DMS79 (cell line): ENCODE measurements at places on chromosomes 13 and 19.

DNA sequence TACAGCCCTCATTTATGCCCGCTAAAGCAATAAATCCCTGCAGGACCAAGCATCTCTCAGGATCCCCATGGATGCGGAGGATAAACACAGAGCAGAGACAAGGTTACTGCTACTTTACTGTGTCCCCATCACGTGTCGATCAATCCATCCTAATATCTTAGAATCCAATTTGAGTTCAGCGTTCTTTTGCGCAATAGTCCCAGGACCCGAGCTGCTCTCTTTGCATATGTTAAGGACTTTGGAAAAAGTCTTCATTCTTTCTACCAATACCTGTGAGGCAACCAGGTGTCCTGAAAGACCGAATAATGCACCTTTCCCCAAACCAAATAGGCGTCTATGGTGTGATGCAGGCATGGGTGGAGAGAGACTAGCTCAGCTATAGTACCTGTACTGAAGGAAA is 38.0 kb upstream of the URAD start:
- no peak for DNase-seq

- peak; percentile 76 for DNase-seq
Measured at GRCh38 chr13:52849291-52850071, 1.0 kb upstream of the PCDH8 start.

GRCh38 chr13:98134901-98135300 is 8.0 kb upstream of the FARP1 start:
- DNase-seq = no peak

- no peak for DNase-seq
Measured at GRCh38 chr19:55442372-55442961, 633 bp downstream of the SHISA7 start.

- no peak for DNase-seq
Measured at GRCh38 chr19:39797083-39797482, 18.4 kb downstream of the LEUTX start.

DNA sequence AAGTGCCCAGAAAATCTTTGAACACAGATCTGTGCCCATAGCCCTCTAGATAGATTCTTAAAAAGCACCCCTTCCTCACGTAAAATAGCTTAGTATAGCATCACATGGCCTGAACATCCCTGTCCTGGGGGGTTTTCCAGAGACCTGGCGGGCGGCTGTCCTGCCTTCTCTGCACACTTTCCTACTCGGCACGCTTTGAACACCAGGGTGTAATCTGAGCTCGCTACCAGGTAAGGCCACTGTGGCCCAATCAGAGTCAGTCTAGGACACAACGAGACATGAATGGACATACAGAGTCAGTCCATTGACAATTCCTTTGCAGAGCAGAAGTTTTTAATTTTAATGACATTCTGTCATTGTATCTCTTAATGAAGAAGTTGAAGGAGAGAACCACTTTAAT is 8.1 kb downstream of the CYP2A13 start:
- no peak for DNase-seq

- DNase-seq = no peak
Measured at GRCh38 chr19:33171916-33172359, 22.2 kb upstream of the LRP3 start.

DNA sequence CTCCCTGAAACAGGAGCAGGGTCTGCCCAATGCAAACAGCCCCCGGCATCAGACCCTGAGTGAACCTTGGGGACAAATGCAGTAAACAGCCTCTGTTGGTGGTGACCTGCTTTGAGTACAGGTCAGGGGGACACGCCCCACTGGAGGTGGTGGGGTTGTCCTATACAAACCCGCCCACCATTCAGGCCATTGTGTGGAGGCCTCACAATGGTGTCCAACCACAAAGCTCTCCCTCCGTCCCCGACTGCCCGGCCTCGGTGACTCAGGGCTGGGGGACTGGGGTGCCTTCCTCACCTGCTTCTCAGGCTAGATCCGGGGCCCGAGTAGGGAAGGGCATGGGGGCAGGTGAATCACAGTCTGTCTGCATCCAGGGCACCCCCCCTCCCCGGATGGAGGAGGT is 1.5 kb downstream of the MUC16 start:
- no peak for DNase-seq

GRCh38 chr13:100349594-100349993 is 239.0 kb downstream of the GGACT start:
- DNase-seq = no peak

GRCh38 chr19:5298471-5298901 is 42.1 kb downstream of the PTPRS start:
- no peak for DNase-seq

DNA sequence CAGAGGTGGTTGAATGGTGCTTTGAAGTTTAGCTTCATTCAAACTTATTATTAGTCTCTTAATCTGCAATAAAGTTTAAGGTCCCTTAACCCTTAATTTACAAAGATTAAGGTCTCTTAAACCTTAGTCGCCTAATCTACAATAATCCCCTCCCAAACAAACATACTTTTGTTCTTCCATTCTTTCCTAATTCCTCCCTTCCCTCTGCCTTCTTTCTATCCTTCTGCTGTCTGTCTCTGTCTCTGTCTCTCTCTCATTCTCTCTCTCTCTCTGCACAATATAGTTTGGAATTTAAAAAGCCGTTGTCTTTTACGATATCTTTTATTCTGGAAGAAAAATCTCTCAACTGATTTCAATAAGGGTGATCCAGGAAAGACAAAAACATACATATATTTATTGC is 1096.8 kb upstream of the ATXN8OS start:
- no peak for DNase-seq

- DNase-seq = no peak
Measured at GRCh38 chr19:48480183-48480557, 11.0 kb downstream of the CYTH2 start.

GRCh38 chr13:73304442-73304841 is 245.6 kb downstream of the KLF5 start:
- DNase-seq = no peak

GRCh38 chr13:50421473-50422130 is 406.4 kb downstream of the KCNRG start:
- DNase-seq = no peak

DNA sequence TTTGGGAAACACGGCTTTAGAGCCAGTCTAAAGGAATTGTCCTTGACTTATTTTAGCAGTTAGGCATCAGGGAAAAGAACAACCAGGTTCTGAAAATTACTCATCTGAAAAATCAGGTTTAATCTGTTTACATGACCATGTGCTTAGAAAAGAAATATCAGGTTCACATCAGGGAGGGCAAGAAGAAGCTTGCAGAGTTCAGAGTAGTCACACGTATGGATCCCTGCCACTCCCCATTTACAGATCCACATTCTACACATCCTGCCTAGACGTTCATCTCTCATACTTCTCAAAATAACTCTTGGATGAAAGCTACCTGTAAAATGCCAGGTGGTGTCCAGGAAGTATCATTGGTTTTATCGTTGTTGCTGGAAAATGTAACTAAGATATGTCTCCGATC is 14.0 kb upstream of the PHF11 start:
- DNase-seq = no peak

GRCh38 chr19:49689133-49690078 is at the start of gene ADM5:
Gene ADM5, plus strand, starts transcription at chr19:49689594. Its CDS starts 244 bp downstream, at chr19:49689838.
- DNase-seq = peak; percentile 51

DNA sequence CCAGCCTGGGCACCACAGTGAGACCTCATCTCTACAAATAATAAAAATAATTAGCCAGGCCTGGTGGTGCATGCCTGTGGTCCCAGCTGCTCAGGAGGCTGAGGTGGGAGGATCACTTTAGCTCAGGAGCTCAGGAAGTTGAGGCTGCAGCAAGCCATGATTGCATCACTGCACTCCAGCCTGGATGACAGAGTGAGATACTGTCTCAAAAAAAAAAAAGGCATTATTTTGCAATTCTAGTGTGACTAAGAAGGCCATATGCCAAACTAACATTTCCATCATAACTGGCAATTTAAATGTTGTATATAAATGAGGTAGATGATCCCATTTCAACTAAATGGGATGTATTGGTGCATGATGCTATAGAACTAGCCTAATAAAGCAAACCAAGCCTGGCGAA is 632.8 kb upstream of the KLF12 start:
- no peak for DNase-seq

GRCh38 chr13:107712145-107712860 is 503.0 kb downstream of the LIG4 start:
- no peak for DNase-seq

DNA sequence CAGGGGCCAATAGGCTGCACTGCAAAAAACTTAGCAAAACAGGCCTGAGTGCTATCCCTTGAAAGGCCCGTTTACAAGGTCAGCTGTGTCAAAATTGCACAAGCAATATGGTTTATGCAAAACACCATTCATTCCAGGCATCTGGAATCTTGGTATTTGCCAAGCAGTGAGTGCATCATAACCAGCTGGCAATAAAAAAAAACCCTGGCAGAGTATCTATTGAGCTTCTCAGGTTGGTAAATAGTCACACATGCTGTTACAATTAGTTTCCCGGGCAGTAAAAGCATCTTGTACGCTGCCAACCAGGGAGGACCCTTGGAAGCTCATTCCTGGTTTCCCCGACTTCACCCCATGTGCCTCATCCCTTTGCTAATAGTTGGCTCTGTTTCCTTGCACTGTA is 21.3 kb downstream of the ZNF77 start:
- peak; percentile 14 for DNase-seq

DNA sequence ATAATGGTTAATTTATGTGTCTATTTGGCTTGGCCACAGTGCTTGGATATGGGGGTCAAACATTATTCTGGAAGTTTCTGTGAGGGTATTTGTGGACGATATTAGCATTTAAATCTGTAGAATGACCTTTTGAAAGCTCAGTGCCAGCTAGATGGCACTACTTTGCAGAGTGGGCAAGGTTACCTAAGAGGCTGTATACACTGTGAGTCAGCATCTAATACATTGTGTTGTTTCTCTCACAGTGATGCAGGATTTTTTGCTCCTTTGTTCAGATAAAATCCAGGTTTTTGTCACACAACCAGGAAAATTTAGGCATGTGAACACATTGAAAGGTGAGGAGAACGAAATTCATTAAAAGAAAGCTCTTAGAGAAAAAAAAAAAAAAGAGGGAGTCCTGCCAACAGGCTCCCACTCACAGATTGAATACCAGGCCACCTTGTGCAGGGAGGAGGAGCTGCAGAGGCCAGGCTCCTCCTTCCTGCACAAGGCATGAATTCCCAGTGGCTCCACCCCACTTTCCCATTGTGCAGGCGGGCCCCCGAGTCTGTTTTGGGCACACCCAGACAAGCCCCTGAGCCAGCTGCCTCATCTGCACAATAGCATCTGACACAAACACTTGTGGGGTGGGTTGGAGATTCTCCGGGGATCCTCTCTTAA is 551.0 kb upstream of the ATXN8OS start:
- DNase-seq = no peak

DNA sequence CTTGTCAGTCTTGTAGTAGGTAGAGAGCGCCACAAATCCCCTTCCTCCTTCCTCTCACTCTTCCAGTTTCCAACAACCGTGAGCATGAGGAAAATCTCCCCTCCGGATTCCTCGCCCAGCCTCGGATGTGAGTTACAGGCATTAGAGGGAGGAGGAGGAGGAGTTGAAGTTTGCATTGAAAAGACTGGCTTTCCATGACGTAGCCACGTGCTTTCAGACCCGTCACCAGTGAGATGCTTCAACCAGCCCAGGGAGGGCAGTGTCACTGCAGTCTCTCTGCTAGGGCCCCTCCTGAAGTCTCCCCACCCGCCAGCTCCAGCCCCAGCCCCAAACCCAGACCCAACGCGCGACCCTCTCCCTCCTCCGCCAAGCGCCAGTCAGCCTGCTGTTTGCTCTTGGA is 442 bp upstream of the FGF14 start:
- DNase-seq = no peak

GRCh38 chr13:62846302-62846701 is 1430.7 kb upstream of the PCDH20 start:
- DNase-seq = no peak

GRCh38 chr13:26528527-26528926 is 29.0 kb upstream of the WASF3 start:
- no peak for DNase-seq

DNA sequence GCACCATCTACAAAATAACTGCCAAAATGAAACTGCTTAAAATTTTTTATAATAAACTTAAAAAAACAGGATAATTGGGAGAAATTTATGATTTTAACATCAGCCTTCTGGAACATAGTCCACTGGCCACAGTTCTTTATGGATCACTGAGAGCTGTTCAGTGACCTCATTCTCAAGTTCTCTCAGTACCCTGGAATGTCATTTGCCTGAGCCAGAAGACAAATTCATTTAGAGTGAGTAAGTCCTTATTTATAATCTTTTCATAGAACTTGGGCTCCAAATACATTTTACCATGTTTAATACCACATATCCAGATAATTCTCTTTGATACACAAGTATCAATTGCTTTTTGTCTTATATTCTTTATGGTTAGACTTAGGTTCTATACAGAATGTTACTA is 87.6 kb downstream of the CAB39L start:
- no peak for DNase-seq

DNA sequence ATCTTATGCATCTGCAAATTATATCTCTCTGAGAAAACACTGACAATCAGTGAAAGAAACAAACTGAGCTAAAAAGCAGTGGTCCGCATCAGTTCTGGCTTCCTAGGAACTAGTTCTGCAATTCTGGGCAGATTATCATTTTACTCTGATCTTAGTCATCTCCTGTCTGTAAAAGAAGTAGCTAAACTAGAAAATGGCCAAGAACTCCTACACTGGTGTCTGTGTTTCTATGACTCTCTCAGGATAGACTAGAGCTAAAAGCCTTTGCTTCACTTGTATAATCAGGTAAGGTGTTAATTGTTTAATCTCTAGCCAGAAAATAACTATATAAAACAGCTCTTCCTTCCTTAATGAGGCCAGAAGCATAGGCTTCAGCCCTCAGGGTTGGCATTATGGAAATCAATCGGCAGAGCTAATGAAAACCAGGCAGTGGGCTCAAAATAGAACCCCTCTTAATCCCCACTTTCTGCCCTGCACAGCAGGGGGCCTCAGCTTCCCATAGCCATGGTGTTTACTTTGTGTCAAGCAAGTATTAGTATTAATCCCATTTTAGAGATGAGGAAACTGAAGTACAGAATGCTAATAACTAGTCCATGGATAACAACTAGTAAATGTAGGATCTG is 459.2 kb downstream of the FGF14 start:
- no peak for DNase-seq

GRCh38 chr19:10566658-10567410 is 1.0 kb upstream of the KRI1 start:
- DNase-seq = no peak

DNA sequence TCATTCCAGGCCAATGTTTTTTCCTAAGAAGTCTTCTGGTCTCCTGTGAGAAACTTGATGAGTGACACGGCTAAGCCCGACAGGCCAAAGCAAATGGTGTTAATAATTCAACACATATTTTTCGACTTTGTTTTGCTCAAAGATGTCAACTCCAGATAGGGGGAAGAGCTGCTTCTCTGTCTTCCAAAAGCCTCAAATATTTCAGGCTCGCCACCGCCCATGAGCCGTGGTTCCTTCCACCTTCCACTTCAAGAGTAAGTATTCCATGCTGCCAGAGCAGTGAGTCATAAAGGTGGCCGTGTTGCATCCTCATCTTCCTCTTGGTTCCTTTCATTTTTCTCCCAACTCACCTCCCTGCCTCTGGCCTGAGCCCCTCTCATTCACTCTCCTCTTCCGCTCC is 272.6 kb downstream of the EFNB2 start:
- no peak for DNase-seq

DNA sequence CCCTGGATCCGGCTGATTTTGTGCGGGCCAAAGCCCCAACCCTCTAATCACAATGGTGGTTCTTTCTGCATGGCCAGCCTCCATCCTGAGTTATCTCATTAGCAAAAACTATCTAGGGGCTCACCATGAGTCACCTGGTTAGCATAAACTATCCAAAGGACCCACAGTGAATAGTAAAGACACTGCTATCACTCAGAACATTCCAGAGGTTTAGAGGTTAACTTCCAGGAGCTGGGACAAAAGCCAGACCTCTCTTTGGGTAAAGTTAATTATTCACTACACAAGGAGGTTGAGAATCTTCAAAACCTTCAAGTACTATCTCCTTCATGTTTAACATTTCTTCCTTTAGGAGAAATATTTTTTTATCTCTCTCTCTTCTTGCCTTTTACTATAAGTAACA is 18.8 kb upstream of the PPP5C start:
- no peak for DNase-seq
